Right atrium auricular region (tissue), 2 donors: ENCODE measurements at places on chromosomes 7 and 10. TPM values are rescaled to one million over a fixed set of nuclear protein-coding genes. Genes with fewer than 3 reads are reported as not detected.

BMPR1A gene
- total RNA-seq, result 28.6 TPM

TMEM176A gene
- total RNA-seq, result 56.3 TPM

SORBS1 gene
- total RNA-seq, result 742 TPM

IGF2BP3 gene
- total RNA-seq, result not detected

CALHM3 gene
- total RNA-seq, result not detected

GRID1 gene
- total RNA-seq, result 0.37 TPM

OPN1SW gene
- not detected for total RNA-seq

PLAU gene
- 3.9 TPM for total RNA-seq

CALML5 gene
- total RNA-seq, result not detected

FAM25C gene
- not detected for total RNA-seq

GRCh38 chr10:66218981-66219587 lies 706.8 kb upstream of the LRRTM3 start:
- DNase-seq, result no peak

DNA sequence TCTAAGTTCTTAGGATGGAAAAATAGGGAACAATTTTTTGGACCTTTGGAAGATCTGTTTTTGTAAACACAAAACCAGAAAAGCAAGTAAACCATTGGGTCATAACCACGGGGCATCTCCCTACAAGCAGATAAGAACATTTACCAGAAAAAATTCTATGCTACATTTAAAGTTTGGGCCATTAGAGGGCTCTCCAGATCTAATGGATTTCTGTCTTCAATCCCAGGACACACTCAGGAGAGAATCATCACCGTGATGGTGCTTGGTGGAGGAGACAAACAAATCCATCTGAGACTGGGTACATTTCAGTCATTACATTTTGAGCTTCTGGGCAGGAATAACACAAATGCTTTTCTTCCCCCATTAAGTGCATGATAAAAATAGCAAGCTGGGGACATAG lies 178.4 kb upstream of the TARP start:
- DNase-seq, result no peak

DNA sequence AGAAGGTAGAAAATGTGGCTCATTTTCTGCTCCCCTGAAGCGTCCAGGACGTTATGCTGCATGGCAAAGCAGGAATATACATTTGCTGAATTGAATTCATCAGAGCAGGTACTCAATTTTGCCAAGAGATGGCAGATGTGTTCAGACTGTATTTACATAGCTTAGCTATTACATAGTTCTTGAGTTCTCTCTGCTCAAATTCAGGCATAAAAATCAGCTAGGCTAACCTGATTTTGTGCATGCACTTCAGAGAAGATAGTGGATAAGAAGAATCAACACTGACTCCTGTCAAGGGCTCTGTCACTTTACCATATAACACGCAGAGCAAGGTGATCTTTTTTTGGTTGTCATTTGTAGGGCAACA lies 209.2 kb upstream of the FAM3C start:
- DNase-seq, result no peak

GRCh38 chr7:17721736-17722285 lies 218.5 kb downstream of the SNX13 start:
- no peak for DNase-seq

- no peak for DNase-seq
These were observed 202.1 kb upstream of the NFE2L3 start for GRCh38 chr7:25949736-25950487.

GRCh38 chr10:32055478-32056135 lies 618 bp downstream of the KIF5B start:
- peak; percentile 65 for DNase-seq

DNA sequence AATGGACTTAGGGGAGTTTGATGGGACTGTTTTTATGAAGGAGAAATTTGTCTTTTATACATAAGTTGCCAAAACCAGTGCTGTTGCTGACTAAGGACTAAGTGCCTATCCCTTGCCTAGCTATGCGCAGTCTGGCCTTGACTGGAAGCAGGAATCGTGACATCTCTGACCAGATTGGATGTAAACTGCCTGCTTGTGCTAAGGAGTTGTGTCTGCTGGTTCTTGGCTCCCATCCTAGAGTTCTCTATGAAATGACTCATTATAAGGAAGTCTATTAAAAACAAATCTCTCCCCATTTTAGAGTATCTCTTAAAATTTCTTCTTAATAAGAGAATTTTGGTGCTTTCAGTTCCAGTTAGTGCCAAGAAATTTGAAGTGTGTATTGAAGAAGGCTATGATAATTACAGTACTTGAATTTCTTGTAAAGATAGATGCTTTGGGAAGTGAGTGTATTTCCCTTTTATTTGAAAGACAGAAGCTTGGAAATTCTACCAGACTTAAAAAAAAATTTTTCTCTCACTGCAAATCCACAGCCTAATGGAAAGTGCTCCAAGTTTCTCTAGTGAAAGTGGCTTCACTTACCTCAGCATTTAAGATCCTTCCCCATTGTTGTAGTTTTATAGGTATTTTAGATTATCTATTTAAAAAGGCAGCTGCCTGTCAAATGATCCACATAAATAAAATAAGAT lies 77.6 kb downstream of the BICC1 start:
- no peak for DNase-seq

DNA sequence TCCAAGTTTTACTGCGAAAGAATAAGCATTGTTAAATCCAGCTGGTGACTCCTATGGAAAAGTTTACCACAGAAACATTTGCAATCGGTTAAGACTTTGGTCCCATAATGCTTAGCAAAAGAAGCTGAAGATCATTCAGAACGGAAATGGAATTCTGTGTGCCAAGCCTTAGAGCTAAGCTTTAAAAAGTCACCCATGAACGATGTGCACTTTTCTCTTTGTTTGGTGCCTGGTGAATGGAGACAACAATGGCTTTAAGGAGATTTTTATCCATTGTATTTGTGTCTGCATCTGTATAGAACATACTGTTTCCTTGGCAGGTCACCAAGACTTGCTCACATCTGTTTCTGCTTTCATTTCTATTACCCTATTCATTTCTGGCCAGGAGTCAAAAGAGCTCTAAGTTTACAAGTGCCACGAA lies 26.3 kb upstream of the COL1A2 start:
- DNase-seq, result no peak

DNA sequence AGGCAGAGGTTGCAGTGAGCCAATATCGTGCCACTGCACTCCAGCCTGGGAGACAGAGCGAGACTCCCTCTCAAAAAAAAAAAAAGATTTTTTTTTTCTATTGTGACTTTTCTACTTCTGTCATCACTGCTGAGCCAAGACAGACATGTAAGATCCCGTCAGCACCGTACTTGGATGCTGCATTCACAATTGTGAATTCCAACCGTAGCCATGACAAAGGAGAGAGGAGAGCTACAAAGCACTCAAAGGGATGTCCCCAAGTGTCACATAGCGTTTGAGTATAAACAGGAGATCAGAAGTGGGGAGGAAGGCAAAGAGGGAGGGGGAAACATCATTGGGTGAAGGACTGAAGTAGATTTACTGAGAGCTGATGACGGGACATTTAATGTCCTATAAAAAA lies 144.2 kb downstream of the PRPF18 start:
- DNase-seq, result no peak

- DNase-seq, result no peak
These were observed 8.2 kb upstream of the SGPL1 start for GRCh38 chr10:70807556-70807955.
